ENCODE measurements at places on chromosomes 2 and 18. TPM values are rescaled to one million over a fixed set of nuclear protein-coding genes. Genes with fewer than 3 reads are reported as not detected.

TFCP2L1 gene
- total RNA-seq: not detected

CCDC121 gene
- 1.3 TPM for total RNA-seq

TNFRSF11A gene
- 1.2 TPM for total RNA-seq

IL1B gene
- 61.2 TPM for total RNA-seq

RELCH gene
- total RNA-seq: 49.0 TPM

SPOPL gene
- 13.5 TPM for total RNA-seq

NTSR2 gene
- not detected for total RNA-seq

EMILIN2 gene
- total RNA-seq: 5.8 TPM
